ENCODE measurements at places on chromosomes 13 and 19.
A peak's percentile ranks its signal among the peaks of the same experiment; 100 is the strongest.

GRCh38 chr19:33257828-33258227, 32.2 kb upstream of the SLC7A10 start:
- no peak for DNase-seq

DNA sequence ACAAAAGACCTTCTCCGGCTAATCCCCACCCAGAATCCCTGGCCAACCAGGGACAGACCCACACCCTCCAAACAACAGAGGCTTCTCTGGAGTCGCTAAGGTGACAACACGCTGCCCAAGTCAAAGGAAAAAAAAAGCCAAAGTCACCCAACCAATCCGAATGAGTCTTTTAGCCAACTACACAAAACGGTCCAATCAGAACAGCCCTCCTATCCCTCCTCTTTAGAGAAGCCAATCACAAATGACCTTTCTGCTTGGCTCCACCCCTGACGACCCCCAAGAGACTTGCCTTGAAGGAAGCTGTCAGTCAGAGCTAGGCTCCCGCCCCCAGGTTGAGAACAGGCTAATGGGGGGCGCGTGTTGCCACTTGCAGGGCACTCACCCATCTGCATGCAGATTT, 6.6 kb upstream of the FBXW9 start:
- DNase-seq: peak; percentile 33

- peak; percentile 91 for DNase-seq
Measured at GRCh38 chr19:1213391-1214286, 8.1 kb downstream of the STK11 start.

GRCh38 chr19:45498411-45499195, at the start of gene PPM1N:
Gene PPM1N, plus strand, starts transcription at chr19:45498443. Its CDS starts 30 bp downstream, at chr19:45498473.
- DNase-seq: no peak

DNA sequence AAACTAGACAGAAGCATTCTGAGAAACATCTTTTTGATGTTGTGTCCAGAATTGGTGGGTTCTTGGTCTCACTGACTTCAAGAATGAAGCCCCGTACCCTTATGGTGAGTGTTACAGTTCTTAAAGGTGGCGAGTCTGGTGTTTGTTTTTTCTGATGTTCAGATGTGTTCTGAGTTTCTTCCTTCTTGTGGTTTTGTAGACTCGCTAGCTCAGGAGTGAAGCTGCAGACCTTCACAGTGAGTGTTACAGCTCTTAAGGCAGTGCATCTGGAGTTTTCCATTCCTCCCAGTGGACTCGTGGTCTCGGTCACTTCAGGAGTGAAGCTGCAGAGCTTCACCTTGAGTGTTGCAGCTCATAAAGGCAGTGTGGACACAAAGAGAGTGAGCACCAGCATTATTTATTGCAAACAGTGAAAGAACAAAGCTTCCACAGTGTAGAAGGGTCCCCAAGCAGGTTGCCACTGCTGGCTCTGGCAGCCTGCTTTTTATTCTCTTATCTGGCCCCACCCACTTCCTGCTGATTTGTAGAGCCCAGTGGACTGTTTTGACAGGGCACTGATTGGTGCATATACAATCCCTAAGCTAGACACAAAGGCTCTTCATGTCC, 1820.8 kb downstream of the UQCRFS1 start:
- no peak for DNase-seq
